ENCODE measurements at places on chromosomes 11 and 22. TPM values are rescaled to one million over a fixed set of nuclear protein-coding genes. Genes with fewer than 3 reads are reported as not detected.

GRCh38 chr11:126601136-126601535 is 245.7 kb downstream of the ST3GAL4 start:
- no peak for DNase-seq

DNA sequence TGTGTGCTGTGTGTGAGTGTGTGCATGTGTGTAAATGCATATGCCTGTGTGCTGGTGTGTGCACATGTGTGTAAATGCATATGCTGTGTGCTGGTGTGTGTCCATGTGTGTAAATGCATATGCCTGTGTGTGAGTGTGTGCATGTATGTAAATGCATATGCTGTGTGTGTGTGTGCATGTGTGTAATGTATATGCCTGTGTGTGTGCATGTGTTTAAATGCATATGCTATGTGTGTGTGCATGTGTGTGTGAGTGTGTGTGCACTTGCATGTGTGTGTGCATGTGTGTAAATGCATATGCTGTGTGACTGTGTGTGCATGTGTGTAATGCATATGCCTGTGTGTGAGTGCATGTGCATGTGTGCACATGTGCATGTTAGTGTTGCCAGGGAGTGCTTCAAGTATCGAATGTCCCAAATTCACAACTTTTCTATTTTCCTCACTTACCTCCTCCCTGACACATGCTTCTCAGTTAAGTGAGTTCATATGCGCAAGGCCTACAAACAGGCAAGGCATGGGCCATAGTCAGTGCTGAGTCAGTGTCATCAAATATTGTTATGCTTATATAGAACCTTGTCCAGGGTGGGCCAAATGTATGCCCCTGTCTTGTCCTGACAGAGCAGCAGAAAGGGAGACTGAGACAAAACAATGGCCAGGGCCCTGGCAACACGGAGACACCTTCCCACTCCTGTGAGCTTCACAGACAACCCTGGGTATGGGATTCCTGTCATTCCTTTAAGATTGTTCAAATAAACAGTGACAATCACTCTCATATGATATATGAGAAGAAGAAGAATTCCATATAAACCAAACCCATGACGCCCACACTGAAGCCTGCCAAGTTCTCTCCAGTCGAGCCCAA is 38.6 kb downstream of the GGTLC2 start:
- no peak for DNase-seq

DNA sequence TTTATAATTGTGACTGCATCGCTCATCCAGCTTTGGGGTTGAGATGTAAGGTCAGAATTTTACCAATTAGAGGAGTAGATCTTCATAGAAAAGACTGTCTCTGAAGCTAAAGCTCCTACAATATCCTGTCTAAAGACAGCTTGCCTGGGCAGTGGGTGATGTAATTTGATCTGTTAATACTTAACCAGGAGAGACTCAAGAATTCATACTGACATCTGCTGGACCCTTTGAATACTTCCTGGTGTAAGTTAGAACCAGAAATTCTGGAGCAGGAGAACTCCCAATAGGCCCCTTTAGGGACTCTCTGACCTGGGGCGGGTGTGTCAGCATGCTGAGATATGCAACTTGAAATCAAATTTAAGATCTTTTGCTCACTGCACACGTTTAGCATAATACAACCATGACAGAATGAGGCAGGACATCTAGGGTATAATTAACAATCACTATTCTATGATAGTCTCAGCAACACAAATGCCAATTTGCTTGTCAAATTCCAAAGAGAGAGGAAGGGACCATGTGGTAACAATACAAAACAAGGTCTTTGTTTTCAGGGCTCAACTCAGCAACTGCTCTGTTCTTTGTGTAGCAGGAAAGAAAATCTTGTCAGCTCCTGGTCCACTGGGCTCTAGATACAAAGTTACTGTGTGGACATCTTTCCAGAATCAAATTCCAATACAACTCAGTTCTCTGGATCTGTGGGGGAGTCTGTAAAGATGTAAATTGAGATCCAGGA is 143.9 kb downstream of the INSC start:
- peak; percentile 24 for DNase-seq

DNA sequence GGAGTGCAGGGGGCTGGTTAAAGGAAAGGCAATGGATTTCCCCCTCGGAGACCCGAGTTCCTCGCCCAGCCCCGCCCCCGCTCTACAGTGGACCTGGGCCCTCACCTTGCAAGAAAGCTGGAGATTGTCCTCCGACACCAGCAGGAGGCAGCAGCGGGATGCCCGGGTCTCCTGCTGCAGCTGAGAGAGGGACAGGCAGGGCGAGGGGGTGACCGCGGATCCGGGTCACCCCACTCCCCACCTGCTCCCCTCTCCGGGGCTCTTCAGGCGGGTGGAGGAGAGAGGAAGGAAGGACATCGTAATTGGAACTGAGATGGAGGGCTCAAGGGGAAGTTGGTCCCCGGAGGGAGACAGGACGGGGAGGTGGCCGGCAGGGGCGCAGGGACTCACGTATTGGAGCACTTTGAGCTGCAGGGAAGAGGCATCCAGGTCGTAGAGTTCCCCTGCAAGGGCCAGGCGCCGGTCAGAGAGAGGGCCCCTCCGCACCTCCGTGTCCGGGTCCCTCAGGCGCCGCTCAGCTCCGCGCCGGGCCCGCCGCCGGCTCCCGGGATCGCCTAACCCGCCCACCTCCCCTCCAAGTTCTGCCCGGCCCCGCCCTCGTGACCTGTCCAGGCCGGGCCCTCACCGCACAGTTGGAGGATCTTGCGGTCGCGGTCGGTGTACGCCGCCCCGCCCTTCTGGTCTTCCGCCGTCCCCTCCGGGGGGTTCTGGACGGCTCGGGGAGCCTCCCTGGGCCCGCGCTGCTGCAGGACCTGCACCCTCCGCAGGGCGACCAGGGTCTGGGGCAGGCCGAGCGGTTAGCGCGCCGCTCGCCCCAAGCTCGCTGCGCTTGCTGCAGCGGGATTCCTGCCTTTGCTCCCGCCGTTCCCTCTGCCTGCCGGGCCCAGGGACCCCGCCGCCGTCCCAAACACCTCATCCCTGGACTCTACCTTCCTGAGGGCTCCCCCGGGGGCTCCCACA is 84.1 kb downstream of the PDE2A start:
- peak; percentile 9 for DNase-seq

RAB39A gene
- polyA plus RNA-seq, result 0.58 TPM

DNA sequence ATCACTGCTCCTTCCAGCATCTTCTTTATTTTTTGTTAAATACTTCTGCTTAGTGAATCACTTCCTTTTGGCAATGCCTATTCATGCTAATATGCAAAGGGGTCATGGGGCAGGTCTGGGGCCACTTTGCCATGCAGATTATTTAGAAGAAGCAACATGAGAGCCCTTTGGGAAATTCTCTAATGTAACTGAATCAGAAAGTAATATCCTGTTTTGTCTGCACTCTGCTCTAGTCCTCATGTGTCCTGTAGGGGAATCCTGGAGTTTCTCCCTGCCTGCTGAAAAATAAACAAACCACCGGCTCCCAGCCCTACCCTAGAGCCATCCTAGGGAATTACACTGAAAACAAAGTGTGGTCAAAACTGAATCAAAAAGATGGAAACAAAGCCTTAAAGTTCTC is 176.5 kb upstream of the POU2AF2 start:
- no peak for DNase-seq

All from left renal cortex interstitium (tissue), 4 donors.